ENCODE measurements at places on chromosomes 11 and 22. TPM values are rescaled to one million over a fixed set of nuclear protein-coding genes. Genes with fewer than 3 reads are reported as not detected.

The GVQW3 gene
- 2.6 TPM for total RNA-seq

The TTC36 gene
- total RNA-seq, result not detected

The TPCN2 gene
- total RNA-seq, result 24.2 TPM

The NCAM1 gene
- 98.1 TPM for total RNA-seq
